ENCODE measurements at places on chromosomes 7 and 10.
A peak's percentile ranks its signal among the peaks of the same experiment; 100 is the strongest.

GRCh38 chr7:113936535-113936934 is 17.7 kb upstream of the PPP1R3A start:
- H3K36me3 ChIP-seq: no peaks in the 10 kb centered on the region
- DNase-seq: no peak

DNA sequence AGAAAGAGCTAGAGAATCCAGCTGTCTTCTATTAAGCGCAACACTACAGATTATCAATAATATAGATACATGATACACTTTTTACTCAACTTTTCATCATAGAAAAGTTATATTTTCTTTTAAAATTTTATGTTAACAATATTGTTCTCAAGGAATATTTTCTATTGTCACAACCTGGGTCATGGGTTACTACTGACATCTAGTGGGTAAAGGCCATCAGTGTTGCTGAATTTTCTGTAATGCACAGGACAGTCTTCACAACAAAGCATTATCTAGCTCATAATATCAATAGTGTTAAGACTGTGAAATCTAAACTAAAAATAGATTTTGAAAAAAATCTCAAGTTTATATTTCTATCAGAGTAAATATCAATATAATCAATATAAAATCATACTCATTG is 209.8 kb downstream of the ZNF33B start:
- H3K27me3 ChIP-seq: no peaks in the 10 kb centered on the region
- no peaks in the 10 kb centered on the region for H3K4me1 ChIP-seq
- H3K27ac ChIP-seq: no peak overlapping the region
- no peaks in the 10 kb centered on the region for H3K36me3 ChIP-seq

- no peak overlapping the region for H3K27ac ChIP-seq
- H3K36me3 ChIP-seq: no peaks in the 10 kb centered on the region
- no peak overlapping the region for H3K4me3 ChIP-seq
- DNase-seq: no peak
Observed at GRCh38 chr7:47046949-47047348, 535.0 kb downstream of the TNS3 start.

DNA sequence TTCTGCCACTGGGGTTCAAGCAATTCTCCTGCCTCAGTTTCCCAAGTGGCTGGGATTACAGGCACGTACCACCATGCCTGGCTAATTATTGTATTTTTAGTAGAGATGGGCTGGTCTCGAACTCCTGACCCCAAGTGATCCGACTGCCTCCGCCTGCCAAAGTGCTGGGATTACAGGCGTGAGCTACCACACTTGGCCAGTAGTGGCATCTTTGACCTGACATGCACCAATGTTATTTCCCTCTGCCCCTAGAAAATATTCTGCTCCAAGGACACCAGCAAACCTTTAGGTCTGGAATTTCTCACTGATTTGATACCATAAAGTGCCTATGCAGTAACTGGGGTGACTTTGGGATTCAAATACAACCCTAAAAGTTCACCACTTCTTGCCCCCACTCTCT is 179.4 kb downstream of the ARID5B start:
- H3K36me3 ChIP-seq: peaks cover 8% of the 10 kb centered on the region
- peaks cover 2% of the 10 kb centered on the region for H3K4me1 ChIP-seq
- DNase-seq: no peak
- no peaks in the 10 kb centered on the region for H3K27me3 ChIP-seq

DNA sequence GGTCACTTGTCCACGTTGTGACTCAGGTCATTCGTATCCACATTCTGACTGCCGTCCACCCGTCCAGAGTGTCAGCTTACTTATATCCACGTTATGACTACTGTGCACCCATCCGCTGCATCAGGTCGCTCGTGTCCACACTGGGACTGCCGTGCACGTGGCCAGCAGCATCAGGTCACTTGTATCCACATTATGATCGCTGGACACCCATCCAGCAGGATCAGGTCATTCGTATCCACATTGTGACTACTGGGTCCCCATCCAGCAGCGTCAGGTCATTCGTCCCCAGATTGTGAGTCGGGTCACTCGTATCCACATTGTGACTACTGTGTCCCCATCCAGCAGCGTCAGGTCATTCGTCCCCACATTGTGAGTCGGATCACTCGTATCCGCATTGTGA is 47.3 kb upstream of the SUN1 start:
- no peaks in the 10 kb centered on the region for H3K4me1 ChIP-seq
- H3K36me3 ChIP-seq: peaks cover 40% of the 10 kb centered on the region
- H3K27ac ChIP-seq: no peak overlapping the region
- no peaks in the 10 kb centered on the region for H3K27me3 ChIP-seq

GRCh38 chr10:24824124-24824523 is 100.4 kb upstream of the ARHGAP21 start:
- H3K27ac ChIP-seq: no peak overlapping the region
- no peak overlapping the region for H3K4me3 ChIP-seq
- H3K27me3 ChIP-seq: no peaks in the 10 kb centered on the region
- DNase-seq: no peak
- peaks cover 7% of the 10 kb centered on the region for H3K4me1 ChIP-seq
- H3K36me3 ChIP-seq: no peaks in the 10 kb centered on the region

GRCh38 chr10:61543831-61544230 is 90.7 kb upstream of the TMEM26 start:
- H3K4me1 ChIP-seq: peaks cover 2% of the 10 kb centered on the region
- no peaks in the 10 kb centered on the region for H3K36me3 ChIP-seq
- no peak overlapping the region for H3K27ac ChIP-seq
- no peak for DNase-seq

DNA sequence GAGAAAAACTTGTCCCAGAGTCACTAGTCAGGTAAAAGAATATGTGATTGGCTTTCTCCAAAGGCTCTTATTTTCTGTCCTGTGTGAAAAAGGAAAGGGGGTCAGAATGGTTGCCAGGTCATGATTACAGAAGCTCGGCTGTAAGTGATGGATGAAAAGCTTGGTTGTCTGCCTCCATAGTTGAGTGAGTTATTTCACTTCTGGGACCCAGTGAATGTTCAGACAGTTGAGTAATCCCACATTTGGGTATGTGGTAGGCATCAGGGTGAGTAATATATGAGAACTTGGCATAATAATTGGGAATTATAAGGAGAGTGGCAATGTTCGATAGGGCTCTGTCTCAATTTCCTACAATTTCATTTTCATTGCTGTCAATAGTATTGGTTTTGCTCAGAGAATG is 72.5 kb downstream of the BBS9 start:
- no peak for DNase-seq
- no peak overlapping the region for H3K4me3 ChIP-seq
- no peaks in the 10 kb centered on the region for H3K27me3 ChIP-seq
- H3K36me3 ChIP-seq: no peaks in the 10 kb centered on the region
- no peaks in the 10 kb centered on the region for H3K4me1 ChIP-seq

GRCh38 chr10:67225226-67225625 is 299.4 kb downstream of the LRRTM3 start:
- H3K36me3 ChIP-seq: no peaks in the 10 kb centered on the region
- no peaks in the 10 kb centered on the region for H3K4me1 ChIP-seq
- H3K4me3 ChIP-seq: no peak overlapping the region
- H3K27ac ChIP-seq: no peak overlapping the region
- DNase-seq: no peak

DNA sequence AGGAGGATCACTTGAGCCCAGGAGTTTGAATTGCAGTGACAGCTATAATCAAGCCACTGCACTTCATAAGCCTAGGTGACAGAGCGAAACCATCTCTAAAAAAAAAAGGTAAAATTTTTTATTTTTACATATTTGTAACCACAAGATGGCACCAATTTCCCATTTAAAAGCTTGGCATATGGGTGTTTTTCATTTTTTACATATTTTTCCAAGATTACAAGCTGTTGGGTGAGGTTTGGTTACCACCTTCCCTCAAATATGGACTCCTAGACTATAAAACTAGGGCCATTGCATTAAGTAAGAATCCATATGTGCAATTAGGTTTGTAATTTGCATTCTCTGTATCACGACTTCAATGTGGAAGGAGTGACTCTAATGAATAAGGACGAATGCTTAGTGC is 129.3 kb upstream of the ACBD5 start:
- H3K27me3 ChIP-seq: no peaks in the 10 kb centered on the region
- no peak for DNase-seq
- H3K4me3 ChIP-seq: no peak overlapping the region
- H3K36me3 ChIP-seq: no peaks in the 10 kb centered on the region

DNA sequence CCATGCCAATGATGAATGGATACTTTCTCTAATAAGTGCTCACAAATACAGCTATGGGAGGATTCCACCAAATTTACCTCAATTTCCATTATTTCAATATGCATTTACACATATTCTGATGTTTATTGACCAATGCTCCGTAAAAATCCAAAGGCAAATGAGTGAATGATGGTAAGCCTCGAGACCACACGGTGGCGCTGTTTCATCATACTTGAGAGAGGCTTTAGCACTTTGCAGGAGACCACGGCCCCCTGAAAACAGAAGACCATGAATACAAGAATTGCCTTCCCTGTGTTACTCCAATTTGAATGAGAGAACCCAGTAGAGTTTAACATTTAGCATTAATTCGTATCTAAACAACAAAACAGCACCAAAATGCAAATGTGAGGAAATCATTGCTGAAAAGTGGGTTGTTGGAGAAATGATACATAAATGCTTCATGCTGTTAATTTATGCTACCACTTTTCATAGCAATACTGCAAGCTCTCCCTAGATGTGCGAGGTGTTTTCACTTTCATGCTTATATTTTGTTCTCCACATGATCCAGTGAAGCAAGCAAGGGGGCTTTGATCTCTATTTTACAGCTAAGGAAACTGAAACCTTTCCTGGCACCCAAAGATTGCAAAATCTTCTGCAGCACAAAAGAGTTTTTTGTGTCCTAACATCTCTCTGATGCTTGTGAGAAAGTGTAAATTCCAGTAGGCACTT is 35.4 kb downstream of the TRIL start:
- peak; percentile 91 for DNase-seq
- H3K4me3 ChIP-seq: no peak overlapping the region
- H3K36me3 ChIP-seq: no peaks in the 10 kb centered on the region
- no peak overlapping the region for H3K27ac ChIP-seq
- no peaks in the 10 kb centered on the region for H3K4me1 ChIP-seq

DNA sequence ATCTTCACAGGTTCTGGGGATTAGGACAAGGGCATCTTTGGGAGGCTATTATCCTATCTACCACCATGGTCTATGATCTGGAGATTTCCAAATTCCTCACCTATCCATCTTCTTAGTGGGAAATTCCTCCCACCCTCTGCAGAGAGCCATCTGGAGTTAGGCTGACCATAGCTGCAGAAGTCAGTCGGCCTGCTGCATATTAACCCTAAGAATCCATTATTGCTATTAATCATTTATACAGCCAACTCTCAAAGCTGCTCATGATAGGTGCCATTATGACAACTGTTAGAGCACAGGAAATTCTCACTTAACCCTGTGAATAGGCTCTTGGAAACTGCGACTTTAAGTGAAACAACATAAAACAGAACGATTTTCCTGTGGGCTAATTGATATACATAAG is 60.4 kb downstream of the FRMD4A start:
- no peak overlapping the region for H3K4me3 ChIP-seq
- no peak overlapping the region for H3K27ac ChIP-seq
- H3K4me1 ChIP-seq: peaks cover 3% of the 10 kb centered on the region
- no peaks in the 10 kb centered on the region for H3K27me3 ChIP-seq
- no peak for DNase-seq
- H3K36me3 ChIP-seq: no peaks in the 10 kb centered on the region

DNA sequence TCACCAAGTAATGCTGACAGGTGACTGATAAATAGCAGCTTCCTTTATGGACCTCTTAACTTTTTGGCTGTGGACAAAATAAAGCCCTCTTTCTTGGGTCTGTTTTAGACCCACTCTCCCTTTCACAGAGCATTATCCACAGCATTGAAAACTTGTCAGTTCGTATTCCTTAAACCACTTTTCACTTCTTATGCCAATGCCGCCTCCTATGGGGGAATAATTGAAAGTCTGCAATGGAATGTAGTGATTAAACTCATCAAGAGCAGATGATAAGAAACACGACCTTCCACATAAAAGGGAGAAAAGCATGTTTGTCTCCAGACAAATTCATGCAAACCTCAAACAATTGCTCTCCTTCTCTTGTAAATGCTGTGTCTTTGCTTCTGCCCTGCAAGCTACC is 153.4 kb downstream of the SORCS1 start:
- no peaks in the 10 kb centered on the region for H3K4me1 ChIP-seq
- no peak for DNase-seq
- H3K36me3 ChIP-seq: no peaks in the 10 kb centered on the region
- H3K4me3 ChIP-seq: no peak overlapping the region
- no peaks in the 10 kb centered on the region for H3K27me3 ChIP-seq
- no peak overlapping the region for H3K27ac ChIP-seq

GRCh38 chr7:66186991-66187390 is 18.1 kb upstream of the TPST1 start:
- no peak overlapping the region for H3K27ac ChIP-seq
- H3K4me1 ChIP-seq: no peaks in the 10 kb centered on the region
- H3K36me3 ChIP-seq: no peaks in the 10 kb centered on the region
- no peak overlapping the region for H3K4me3 ChIP-seq
- no peak for DNase-seq
- H3K27me3 ChIP-seq: no peaks in the 10 kb centered on the region

GRCh38 chr7:4791738-4792536 is 16.5 kb downstream of the AP5Z1 start:
- peak; percentile 89 for DNase-seq
- H3K27me3 ChIP-seq: no peaks in the 10 kb centered on the region
- peaks cover 2% of the 10 kb centered on the region for H3K4me1 ChIP-seq
- H3K36me3 ChIP-seq: peaks cover 57% of the 10 kb centered on the region

GRCh38 chr10:102773320-102773719 is 29.6 kb downstream of the WBP1L start:
- H3K27ac ChIP-seq: no peak overlapping the region
- no peaks in the 10 kb centered on the region for H3K36me3 ChIP-seq
- H3K27me3 ChIP-seq: no peaks in the 10 kb centered on the region
- no peak for DNase-seq
- H3K4me1 ChIP-seq: peaks cover 27% of the 10 kb centered on the region

- no peak overlapping the region for H3K4me3 ChIP-seq
- no peak for DNase-seq
- no peak overlapping the region for H3K27ac ChIP-seq
- H3K36me3 ChIP-seq: no peaks in the 10 kb centered on the region
- H3K4me1 ChIP-seq: peaks cover 4% of the 10 kb centered on the region
Observed at GRCh38 chr10:31215052-31215451, 104.0 kb upstream of the ZEB1 start.

GRCh38 chr10:23362879-23363792 is 18.5 kb upstream of the C10orf67 start:
- no peak for DNase-seq
- H3K4me3 ChIP-seq: no peak overlapping the region
- no peaks in the 10 kb centered on the region for H3K27me3 ChIP-seq
- H3K27ac ChIP-seq: no peak overlapping the region
- H3K36me3 ChIP-seq: no peaks in the 10 kb centered on the region

DNA sequence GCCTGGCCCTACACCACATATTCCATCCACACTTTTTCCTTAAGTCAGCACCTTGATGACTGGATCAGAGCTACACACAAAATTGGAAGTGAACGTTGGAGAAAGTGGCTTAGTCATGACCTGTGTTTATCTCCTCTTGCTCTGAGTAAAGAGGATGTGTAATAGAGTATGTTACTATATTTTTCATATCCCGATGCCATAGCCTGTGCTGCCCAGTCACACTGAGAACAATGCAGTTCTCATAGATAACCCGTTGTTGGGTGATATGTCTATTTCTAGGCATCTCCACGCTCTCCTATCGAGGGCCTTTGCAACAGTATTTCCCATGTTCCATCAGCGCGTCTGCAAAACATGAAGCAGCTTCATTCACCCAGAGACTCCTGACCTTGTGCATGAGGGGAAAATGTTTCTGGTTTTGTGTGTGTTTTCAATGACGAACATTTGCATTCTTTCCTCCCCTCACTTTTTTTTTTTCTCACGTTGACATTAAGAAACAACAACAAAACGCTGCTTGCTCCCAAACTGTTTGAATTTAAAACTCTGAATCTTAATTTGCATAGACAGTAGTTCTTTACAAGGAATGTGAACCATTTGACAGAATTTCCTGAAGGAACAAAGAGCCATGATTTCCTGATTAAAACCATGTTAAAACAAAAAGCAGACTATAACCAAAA is 43.4 kb downstream of the GRK5 start:
- no peak overlapping the region for H3K27ac ChIP-seq
- H3K27me3 ChIP-seq: no peaks in the 10 kb centered on the region
- no peak overlapping the region for H3K4me3 ChIP-seq
- H3K36me3 ChIP-seq: no peaks in the 10 kb centered on the region
